ENCODE measurements at places on chromosomes 4 and X. TPM values are rescaled to one million over a fixed set of nuclear protein-coding genes. Genes with fewer than 3 reads are reported as not detected.

GK gene
- total RNA-seq: 3.4 TPM

VEGFD gene
- total RNA-seq: 5.7 TPM

DNA sequence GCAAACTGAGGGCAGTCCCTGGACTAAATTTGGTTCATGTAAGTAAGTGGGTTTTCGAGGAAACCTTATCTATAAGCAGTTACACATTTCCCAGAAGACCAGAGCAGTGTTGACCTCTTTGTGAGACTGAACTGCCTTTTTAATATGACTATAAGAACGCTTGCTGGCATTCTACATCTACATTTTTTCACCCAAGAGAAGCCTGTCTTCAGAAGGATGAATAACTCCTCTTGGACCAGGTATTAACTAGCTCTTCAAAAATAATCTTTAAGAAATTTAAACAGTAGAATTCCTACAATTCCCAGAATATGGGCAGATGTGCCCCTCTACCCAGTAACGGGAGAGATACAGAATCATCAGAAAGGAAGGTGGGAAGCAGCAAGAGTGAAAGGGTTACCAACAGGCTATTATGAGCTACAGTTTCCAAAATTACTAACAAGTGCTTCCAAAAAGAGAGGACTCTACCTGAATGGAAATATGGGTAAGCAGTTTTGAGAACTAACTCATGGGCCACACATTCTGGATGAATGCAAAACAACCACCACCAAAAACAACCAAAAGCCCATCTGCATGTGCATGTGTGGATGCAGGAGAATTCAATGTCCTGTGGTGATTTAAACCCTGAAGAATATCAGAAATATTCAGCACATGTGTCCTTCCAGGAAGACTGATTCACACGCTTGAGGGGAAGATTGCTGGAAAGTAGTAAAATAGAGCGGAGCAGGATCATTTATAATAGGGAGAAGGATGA, 17.4 kb downstream of the BBS12 start:
- ATAC-seq: no peak

NLGN4X gene
- 6.7 TPM for total RNA-seq

GRCh38 chr4:160981083-160981482, 1182.7 kb downstream of the FSTL5 start:
- no peak for ATAC-seq

GRCh38 chr4:17309567-17310268, 202.2 kb downstream of the QDPR start:
- no peak for ATAC-seq

- ATAC-seq: no peak
These were observed 129.2 kb downstream of the NR3C2 start for GRCh38 chr4:148312956-148313490.

WWC2 gene
- total RNA-seq: 23.0 TPM

- ATAC-seq: no peak
These were observed 251.0 kb downstream of the PRDM5 start for GRCh38 chr4:120671538-120671937.

DNA sequence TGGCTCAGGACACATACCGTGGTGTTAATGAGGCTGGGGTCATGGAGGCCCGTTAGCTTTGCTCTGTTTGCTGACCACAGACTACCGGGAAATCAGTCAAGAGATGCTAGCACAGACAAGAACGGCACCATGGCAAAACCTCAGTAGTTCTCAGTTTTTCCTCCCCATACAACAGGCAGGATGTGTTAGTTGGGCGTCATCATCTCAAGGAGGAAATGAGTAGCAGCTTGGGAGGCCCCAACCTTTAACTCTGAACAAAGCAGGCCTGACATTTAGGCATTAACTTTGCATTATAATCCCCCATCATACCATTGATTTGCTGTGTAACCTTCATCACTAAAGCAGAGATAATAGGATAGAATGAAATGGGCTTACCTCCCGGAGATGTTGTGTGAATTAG, 714.2 kb downstream of the RPA4 start:
- ATAC-seq: no peak

SLC10A6 gene
- total RNA-seq: 0.35 TPM

SPANXC gene
- total RNA-seq: not detected

DNA sequence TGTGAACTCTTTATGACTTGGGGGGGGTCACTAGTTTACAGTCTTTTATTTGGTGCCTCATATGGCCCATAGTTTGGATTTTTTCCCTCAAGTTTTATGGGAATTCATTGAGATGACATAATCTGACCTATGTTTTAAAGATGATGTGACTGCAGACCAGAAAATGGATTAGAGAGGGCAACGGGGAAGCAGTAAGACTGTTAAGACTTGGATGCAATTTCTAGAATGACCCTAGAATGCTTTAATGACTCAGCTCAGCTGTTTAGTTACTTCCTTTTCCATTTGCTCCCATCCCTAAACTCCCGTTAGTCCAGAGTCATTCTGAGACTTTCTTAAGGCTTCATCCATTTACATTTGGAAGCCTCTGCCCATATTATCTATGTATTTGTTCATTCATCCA, 59.9 kb upstream of the PDGFRA start:
- ATAC-seq: no peak

GRCh38 chr4:185424905-185425646, 688 bp downstream of the UFSP2 start:
- ATAC-seq: peak; percentile 26

DNA sequence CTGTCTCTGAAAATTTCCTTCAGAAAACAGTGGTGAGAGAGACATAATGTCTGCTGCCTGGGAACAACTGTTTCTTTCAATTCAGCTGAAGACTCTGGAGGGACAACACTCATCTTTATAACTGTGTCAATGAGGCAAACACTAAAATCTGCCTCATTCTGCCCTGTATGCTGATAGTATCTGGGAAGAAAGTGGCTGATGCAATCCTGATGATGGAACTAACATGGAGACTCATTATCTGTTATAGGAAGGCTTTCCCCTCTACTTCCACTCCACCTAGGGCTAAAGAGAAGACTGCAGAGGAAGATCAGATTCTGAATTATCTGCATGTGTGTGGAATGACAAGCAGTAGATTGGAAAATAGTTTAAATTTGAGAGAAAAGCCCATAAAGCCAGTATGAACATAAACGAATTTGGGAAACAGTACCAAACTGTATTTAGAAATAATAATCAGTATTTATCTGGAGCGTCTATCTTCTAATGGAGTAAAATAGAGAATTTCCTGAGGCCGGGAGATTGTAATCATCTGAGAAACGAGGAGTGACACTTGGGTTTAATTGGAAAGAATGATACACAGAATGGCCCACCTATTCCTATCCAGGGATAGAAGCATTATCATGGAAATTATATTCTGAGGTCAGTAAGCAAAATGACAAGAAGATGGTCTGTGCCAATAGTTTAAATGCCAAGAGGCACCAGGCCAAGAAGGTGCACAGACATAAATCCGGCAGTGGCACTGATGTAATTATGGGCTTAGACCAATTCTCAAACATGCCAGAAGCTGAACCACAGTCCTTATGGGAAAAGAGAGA, 85.4 kb downstream of the SHISA3 start:
- no peak for ATAC-seq

PCYT1B gene
- total RNA-seq: 5.4 TPM

KCND1 gene
- total RNA-seq: 1.8 TPM

GRCh38 chrX:150454083-150454482, 91.0 kb downstream of the MAMLD1 start:
- no peak for ATAC-seq

- no peak for ATAC-seq
These were observed 30.5 kb upstream of the CRMP1 start for GRCh38 chr4:5923376-5923775.

GRCh38 chrX:48493890-48494364, 14.9 kb upstream of the PORCN start:
- no peak for ATAC-seq
